ENCODE measurements at places on chromosomes 12 and 14.

- DNase-seq, result no peak
Observed at GRCh38 chr14:93044121-93044520, 71.6 kb downstream of the ITPK1 start.

DNA sequence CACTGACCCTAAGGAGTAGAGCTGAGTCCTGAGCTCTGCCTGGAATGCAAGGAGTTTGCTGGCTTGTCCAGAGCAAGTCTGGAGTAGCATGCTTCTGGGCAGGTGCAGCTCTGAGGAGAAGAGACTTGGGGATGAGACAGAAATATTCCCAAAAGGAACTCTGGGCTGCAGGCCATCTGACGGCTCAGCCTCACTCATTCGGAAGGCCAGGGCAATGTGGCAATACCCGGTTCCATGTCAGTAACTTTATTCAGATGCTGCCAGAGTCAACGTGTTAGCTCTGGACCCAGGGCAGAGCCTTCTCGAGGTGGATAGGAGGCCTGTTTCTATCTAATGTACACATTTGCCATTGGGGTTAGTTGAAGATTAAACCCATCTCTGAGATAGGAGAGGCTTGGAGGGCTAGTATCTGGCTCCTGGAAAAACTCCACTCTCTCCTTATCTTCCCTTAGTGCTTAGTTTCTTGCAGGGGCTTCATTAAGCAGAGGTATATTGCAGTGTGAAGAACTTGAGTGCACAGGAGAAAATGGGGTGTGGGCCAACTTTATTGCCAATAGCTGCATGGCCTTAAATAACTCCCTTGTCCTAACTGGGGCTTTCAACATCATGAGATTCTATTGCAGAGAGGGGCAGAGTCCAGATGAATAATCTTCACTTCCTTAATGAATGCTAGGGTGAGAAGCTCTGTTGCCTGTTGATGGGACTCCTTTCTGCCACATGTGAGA lies 65.6 kb downstream of the NTF3 start:
- no peak for DNase-seq

DNA sequence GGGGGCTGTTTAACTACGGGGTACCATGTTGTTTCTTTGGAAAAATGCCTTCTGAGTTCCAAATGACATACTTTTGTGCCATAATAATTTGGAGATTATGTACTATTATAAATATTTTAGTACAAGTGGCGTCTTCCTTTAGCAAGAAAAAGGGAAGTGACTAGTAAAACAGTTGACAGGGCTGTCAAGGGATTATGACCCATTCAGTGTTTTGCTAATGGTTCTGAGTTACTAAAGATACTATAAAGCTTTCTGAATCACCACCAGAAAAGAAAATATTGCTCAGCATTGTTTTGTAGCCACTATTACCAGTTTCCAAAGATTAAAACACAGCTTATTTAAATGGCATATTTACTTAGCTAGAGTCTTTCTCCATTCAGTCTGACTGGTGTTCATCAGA lies 334.9 kb downstream of the SNAPC1 start:
- no peak for DNase-seq

- no peak for DNase-seq
Observed at GRCh38 chr12:18270958-18271460, 9.7 kb downstream of the PIK3C2G start.

- peak; percentile 87 for DNase-seq
Observed at GRCh38 chr12:48890657-48891418, 25.2 kb upstream of the RND1 start.

- no peak for DNase-seq
Observed at GRCh38 chr12:57940052-57940914, 1.1 kb upstream of the ATP23 start.

DNA sequence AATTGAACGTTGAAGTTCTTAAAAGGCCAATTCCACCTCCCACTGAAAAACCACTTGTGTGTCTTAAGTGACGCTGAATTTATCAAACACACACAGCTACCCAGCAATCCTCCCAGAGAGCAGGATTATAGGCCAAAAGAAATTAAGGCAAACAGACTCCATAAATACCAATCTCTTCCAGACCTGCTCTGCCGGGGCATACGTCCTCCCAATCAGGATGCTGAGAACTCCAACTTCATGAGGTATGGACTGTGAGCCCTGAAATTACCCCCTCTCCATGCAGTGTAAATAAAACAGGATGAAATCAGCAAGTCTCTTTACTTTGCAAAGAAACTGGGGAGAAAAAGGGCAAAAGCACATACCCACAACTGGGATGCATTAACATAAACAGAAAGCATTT lies 265.2 kb downstream of the KSR2 start:
- DNase-seq, result no peak

DNA sequence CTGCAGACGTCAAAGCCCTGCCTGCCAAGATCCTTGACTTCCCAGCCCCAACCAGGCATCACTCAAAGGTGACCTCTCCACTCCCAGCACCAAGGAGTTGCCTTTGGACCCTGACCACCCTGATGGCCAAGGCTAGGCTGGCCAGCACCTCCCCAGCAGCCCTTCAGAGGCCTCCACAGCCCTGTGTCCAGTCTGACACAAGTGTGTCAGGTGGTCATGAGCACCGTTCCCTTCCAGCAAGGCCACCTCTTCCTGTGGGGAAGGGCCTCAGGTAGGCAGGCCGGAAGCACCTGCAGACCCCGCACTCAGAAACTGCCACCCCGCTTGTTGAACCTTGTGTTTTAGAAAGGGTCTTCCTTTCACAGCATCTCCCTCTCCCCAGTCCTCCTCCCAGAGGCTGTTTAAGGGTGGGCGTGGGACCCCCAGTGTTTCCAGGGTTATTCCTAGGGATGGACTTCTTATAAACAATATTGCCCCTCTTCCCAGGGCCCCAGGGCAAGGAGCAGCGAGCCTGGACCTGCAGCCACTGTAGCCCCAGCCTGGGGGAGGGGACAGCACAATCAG lies 13.2 kb upstream of the INF2 start:
- no peak for DNase-seq

GRCh38 chr12:106239951-106240335 lies 7.9 kb downstream of the CKAP4 start:
- DNase-seq, result no peak

GRCh38 chr14:60064491-60065072 lies 27.1 kb upstream of the PCNX4 start:
- no peak for DNase-seq

GRCh38 chr14:101286271-101287018 lies 274.9 kb upstream of the DIO3 start:
- DNase-seq, result no peak

GRCh38 chr12:109572506-109572845 lies 828 bp downstream of the MMAB start:
- no peak for DNase-seq

DNA sequence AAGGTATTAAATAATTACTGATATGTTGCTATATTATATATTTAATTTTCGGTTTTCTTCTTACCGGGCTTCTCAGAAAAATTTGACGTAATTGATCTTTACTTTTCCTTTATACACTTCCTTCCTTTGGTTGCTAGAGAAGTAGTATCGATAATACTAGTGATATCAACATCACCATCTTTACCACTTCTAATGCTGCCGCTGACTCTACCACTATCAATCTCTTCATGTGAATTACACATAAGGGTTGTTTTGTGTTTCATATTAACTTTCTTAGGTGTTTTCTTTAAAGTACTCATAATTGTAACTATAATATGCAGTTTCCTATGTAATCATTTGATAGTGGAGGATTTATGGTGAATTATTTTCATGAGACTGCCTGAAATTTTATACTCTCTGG lies 30.9 kb upstream of the KLRF1 start:
- no peak for DNase-seq

GRCh38 chr12:102182635-102183034 lies 15.0 kb downstream of the PMCH start:
- no peak for DNase-seq

GRCh38 chr14:98578204-98578603 lies 693.8 kb downstream of the BCL11B start:
- DNase-seq, result no peak

GRCh38 chr14:66606826-66607225 lies 98.9 kb downstream of the GPHN start:
- DNase-seq, result no peak

DNA sequence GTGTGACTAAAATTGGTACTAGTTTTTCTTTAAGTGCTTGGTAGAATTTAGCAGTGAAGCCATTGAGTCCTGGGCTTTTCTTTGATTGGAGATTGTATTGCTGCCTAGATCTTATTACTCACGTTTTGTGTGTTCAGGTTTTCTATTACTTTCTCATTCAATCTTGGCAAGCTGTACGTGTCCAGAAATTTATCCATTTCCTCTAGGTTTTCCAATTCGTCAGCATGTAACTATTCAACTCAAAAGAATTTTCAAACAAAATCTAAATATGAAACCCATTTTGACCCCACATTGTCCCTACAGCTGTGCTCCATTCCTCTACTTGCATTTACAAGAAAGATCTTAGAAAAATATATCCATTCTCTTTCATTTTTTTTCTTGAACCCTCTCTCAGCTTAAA lies 1613.4 kb upstream of the SEL1L start:
- DNase-seq, result no peak

DNA sequence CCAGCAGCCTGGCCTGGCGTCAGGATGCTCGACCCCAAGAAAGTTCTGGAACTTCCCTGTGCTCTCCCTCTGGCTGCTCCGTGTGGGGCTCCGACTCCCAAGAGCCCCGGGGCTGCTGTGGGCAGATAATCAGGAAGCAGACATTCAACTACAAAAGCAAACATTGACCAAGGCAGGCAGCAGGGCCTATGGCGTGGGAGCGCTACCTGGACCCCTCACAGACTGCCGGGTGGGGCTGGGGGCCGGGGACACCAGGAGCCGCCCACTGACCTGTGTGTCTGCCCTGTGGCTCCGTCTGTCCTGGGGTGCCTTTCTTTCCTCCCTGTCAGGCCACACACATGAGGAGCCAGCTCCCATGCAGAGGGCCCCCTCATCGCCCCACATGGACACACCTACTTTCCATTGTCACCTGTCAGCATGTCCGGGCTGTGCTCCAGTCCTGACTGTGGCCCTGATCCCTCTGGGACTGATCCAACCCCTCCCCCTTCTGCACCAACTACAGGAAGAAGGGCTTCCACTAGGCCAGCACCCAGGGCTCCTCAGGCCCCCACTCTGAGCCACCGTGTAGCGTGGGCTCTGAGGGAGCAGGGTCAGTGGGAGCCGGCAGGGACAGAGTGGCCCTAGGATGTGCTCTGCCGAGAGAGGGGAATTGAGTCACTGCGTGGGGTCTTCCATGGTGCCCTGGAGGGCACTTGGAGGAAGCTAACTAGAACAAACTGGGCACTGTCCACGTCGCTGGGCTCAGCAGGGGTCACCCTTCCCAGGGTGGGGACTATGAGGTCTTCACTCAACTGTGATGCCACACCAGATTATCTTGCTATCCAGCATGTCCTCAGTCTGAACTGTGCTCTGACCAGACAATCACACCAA lies 215.4 kb upstream of the C14orf180 start:
- DNase-seq, result no peak

DNA sequence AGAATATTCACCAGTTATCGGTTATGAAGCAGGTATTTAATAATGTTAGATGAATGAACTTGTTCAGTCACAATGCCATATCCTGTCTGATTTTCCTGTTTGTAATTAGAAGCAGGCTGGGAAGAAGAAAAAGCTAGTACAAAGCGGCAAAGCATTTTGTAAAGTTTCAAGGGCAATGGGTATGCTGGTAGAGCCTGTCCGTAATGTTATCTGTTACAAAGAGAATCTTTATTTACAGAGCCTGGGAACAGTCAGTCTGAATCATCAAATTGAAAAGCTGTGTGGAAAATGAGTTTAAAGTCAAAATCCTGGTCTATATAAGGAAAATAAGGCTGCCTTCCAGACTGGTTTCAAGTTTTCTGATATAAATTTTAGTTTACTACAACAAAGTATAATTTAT lies 40.5 kb downstream of the PARP11 start:
- no peak for DNase-seq

DNA sequence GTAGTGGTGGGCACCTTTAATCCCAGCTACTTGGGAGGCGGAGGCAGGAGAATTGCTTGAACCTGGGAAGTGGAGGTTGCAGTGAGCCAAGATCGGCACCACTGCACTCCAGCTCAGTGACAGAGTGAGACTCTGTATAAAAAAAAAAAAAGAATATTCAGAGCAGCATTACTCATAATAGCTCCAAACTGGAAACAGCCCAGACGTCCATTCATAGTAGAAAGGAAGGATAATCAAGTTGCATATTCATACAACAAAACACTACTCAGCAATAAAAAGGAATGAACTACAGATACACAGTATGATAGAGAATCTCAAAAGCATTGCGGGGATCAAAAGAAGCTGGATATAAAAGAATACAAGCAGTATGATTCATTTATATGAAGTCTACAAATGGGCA lies 19.1 kb downstream of the TMEM30B start:
- DNase-seq, result no peak

- DNase-seq, result no peak
Observed at GRCh38 chr12:89836026-89836425, 127.4 kb upstream of the ATP2B1 start.

GRCh38 chr12:48972213-48972951 lies 847 bp upstream of the WNT10B start:
- no peak for DNase-seq

GRCh38 chr14:66109426-66109825 lies 376.7 kb upstream of the CCDC196 start:
- no peak for DNase-seq

DNA sequence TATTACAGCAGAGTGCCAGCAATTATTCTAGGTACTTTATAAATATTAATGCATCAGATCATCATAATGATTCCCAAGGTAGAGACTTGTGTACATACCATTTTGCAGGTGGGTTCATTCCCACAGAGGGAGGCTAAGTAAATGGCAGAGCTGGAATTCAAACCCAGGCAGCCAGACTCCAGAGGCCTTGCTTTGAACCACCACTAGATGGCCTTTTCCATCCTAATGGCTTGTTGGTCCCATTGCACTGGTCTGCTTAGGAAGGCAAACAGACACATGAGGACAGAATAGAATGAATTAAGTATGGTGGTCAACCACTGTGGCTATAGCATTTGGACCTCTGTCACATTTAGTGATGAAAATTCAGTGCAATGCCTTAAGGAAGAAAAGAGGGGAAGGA lies 158.7 kb downstream of the METTL25 start:
- DNase-seq, result no peak

GRCh38 chr12:71138011-71138410 lies 19.8 kb downstream of the TSPAN8 start:
- no peak for DNase-seq

- no peak for DNase-seq
Observed at GRCh38 chr12:40225984-40226602, 1.3 kb downstream of the LRRK2 start.

- DNase-seq, result no peak
Observed at GRCh38 chr14:71011479-71011878, 104.2 kb downstream of the PCNX1 start.

GRCh38 chr12:68263366-68263765 lies 10.0 kb upstream of the IL22 start:
- DNase-seq, result no peak

DNA sequence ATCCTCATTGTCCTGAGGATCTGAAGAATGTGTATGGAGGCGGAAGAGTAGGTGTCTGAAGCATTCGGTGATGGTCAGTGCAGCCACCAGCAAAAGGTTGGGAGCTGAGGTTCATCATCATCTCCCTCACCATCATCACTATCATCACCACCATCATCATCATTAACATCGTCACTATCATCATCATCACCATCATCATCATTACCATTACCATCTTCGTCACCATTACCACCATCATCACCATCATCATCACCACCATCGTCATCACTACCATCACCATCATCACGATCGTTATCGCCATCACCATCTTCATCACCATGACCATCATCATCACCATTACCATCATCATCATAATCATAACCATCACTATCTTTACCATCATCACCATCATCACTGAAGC lies 90.8 kb upstream of the TMEM132D start:
- DNase-seq, result no peak

- no peak for DNase-seq
Observed at GRCh38 chr14:52960627-52961026, 9.8 kb upstream of the FERMT2 start.
